GM03348 (cell line): ENCODE measurements at places on chromosomes 5 and 9.
A peak's percentile ranks its signal among the peaks of the same experiment; 100 is the strongest.

GRCh38 chr9:32486839-32487562, 39.0 kb downstream of the RIGI start:
- DNase-seq = no peak

DNA sequence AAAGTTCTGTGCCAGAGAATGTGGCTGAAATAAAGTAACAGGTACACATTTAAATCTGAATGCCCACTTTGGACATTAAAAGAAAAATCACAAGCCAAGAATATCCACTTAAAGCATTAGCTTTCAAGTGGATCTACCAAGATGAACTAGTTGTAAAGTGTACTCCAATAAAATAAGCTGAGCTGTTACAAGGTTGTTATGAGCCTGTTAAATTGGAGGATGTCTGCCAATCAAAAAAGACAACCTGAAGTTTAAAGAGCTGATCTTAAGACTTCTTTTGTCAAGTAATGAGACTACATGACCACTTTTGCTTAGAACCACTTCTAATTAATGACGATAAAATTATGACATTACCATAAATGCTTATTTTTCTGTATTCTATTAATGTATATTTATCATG, 2.4 kb downstream of the FAM200C start:
- DNase-seq = no peak

DNA sequence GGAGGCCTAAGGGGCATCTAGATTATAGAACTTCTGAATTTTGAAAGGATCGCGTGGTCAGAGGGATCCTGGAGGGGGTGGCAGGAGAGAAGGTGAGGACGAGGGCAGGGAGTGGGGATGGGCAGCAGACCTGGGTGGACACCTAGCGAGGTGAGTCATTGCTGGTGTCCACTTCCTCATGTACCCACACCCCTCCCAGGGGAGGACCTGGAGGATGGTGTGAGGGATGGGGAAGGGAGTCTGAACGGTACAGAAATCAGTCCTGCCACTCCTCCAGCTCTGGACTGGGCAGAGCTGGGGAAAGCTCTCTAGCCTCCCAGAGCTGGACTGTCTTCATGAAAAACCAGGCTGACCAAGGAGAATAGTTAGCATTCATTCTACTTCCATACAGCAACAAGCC, 46.9 kb downstream of the TMOD1 start:
- DNase-seq = no peak

DNA sequence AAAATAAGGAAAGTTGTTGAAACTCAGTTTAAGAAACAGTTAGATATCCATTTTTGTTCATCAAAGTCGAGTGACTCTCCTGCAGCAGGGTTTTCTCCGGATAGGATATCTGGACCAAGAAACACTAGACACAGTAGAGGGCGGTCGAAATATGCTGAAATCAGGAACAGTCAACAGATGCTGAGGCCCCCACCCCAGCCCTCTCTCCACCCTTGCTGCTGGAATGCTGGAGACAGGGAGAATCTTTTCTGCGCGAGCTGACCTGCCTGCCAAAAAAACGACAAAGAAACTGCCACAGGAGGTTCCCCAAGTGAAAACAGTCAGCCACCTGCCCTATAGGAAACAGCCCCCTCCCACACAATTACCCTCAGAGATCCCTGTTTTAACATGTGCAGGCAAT, 4.3 kb upstream of the IL13 start:
- DNase-seq = no peak

DNA sequence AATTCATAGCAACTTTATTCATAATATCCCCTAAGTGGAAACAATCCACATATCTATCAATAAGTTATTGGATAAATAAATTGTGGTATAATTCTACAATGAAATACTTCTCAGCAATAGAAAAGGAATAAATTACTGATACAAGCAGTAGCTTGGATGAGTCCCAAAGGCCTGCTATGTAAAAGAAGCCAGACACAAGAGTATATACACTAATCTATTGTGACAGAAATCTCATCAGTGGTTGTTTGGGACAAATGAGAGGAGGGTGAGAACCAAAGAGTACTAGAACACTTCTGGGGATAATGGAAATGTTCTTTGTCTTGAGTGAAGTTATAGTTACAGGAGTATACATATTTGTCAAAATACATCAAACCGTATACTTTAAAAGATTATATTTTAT, 119.3 kb downstream of the SNCAIP start:
- DNase-seq = no peak

- DNase-seq = no peak
Observed at GRCh38 chr9:116490321-116490720, 196.8 kb upstream of the TRIM32 start.

GRCh38 chr5:170121321-170121720, 15.6 kb downstream of the FOXI1 start:
- peak; percentile 41 for DNase-seq

- no peak for DNase-seq
Observed at GRCh38 chr5:137602721-137603273, 103.7 kb upstream of the SPOCK1 start.

DNA sequence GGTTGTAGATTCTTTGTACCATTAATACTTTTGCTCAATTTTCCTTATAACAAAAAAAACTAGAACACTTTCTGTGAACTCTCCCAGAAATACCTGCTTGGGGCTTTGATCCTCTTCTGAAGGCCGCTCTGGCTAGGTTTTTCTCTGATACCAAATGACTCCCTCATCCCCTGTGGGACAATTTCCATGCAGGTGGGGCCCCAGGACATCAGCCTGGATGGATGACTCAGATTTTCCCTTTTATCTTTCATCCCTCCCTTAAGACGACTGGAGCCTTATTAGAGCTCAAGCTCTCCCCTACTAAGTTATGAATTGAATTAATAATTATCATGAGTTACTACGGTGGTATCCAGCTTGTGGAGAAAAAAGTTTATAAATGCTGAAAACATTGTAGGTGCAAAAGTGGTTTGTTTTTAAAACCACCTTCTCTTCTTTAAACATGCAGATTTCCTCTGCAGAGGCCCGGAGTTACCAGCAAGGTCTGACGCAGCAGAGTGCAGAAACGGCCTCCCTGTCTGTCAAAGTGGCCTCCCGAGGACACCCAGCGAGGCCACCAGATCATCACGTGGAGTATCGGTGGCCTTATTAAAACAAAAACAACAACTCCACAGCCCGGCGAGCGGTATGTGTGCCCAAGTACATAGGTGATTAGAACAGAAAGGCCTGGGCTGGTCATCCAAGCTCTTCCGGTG, 50.8 kb upstream of the IRX4 start:
- DNase-seq = no peak

- no peak for DNase-seq
Observed at GRCh38 chr5:163362840-163363371, 74.5 kb upstream of the CCNG1 start.

GRCh38 chr5:11801061-11801460, 103.2 kb downstream of the CTNND2 start:
- no peak for DNase-seq

DNA sequence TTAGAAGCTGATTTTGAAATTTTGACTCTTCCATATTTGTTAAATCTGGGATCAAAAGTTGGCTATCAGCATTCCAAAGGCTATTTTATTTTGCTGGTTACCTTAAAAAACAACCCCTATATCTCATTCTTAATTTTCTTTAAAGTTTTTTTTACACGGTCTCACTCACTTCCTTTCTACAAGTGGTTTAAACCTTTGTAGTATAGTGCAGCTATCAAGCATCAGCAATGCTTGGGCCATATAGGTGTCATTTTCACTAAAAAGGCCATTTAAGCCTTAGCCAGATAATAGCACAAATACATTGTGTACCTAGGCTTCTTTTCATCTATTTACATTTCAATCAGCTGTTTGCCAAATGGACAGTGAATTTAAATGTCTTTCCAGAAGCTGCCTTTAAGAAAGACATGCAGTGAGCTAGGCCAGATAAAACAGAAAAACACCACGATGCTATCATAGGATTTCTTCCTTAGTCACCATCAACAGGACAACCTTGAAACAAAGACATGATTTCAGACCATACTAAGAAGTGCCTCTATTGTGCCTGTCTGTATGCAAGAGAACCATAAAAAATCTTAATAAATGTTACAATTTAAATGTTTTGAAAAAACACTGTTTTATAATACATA, 104.2 kb downstream of the RAPGEF6 start:
- DNase-seq = no peak

GRCh38 chr9:121910491-121911040, 182.5 kb downstream of the TTLL11 start:
- no peak for DNase-seq

GRCh38 chr5:54908774-54909525, 76.4 kb downstream of the ESM1 start:
- no peak for DNase-seq

DNA sequence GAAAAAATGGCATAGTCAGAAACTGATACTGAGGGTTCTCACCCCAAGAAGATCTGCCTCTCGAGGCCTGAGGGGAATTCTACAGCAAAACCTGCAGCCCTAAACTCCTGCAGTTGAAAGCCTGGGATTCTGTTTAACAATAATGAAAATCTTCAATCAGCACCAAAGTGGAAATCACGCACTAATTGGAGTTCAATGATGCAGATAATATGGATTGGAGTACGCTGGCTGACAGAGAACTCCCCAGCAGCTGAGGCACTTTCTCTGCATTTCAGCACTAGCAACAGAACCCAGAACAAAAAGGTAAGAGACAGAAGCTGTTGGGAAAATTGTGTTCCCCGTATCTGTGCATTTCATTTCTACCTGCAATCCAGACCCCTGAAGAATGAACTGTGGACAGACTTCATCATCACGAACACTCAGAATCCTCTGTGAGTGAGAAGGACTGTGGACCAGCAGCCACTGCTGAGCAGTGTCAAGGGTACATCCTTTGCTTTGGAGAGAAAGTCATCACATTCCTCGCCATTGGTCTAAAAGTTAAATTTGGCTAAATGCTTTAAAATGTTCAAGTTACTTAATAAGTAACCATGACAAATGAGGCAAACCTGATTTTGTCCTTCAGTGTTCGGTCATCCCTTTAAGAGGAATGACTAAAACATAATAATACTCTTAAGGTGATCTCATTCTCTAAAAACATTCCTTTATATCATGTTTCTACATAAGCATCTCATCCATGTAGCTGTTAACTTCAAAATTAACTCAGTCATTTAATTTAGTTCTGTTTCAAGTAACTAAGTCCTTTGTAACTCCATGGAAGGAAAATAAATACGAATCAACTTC, 126.1 kb downstream of the GAS1 start:
- no peak for DNase-seq

DNA sequence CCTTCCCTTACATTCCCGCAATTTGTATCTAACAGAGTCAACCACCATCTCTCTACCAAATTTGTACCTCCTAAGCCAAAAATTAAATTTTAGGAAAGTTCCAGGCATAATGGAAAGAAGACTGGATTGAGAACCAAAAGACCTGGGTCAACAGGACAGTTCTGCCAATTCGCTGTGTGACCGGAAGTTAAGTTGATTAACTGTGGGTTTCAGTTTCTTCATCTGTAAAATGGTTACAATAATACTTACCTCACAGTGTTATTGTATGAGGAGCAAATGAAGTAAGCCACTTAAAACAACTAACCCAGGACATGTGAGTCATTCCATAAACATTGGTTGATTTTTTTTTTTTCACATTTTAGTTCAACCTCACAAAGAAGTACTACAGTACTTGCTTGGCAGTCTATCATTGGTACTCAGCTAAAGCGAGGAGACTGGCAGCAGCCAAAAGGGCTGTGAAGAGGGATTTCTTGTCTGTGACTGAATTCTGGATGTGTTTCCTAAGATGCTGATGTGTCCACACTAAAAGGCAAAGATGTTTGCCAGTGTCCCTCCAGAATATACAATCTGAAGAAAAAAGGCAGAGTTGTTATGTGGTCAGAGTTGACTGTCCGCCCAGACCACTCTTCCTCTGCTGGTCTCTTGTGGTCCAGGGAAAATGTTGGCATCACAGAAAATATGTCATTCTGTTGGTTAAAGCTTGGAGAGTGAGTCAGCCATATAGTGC, 198.6 kb downstream of the TLE1 start:
- DNase-seq = peak; percentile 49

DNA sequence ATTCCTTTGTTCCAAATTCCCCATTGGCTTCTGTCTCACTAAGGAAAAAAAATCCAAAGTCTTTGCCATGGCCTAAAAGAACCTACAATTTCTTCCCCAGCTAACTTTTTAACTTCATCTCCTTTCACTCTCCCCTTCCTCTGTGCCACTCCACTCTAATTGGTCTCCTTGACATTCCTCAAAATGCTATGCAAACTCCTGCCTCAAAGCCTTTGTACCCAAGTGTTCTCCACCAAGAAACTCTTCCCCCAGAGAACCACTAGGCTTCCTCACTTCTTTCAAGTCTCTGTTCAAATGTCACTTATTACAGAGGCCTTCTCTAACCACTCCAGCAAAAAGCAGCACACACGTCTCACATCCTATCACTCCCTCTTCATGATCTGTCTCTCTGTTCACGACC, 91.6 kb upstream of the NR4A3 start:
- DNase-seq = no peak

DNA sequence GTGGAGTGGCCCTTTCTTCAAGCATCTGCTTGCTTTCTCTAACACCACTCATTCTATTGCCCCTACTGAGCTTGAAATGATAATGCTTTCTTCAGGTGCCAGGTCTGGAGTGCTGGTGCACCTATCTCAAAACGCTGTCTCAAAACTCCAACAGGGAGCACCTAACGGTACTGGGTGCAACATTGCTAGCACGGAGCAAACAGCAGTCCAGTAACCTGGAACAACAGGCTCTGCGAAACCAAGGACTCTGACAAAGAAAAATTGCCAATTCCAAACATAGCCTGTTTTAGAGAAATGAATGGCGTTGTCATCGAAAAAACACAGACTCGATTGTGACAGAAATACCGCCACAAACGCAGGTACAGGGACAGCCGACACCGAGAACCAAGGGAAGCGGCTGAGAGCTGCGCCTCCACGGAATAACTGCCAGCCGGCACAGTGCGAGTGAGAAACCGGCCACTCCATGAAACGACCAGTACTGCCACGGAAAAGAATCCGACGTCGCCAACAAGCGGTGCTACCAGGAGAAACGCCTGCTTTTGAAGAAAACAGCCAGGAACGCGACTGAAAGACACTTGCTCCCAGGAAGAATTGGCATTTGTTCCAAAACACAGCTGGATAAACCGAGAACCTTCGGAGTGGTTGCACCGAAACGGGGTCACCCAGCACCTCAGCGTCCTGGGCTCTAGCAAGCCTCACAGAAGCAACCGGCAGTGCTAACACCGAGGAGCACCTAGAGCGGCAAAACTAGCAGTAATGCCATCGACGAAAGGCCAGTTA, 3.1 kb downstream of the ANXA2R start:
- no peak for DNase-seq

DNA sequence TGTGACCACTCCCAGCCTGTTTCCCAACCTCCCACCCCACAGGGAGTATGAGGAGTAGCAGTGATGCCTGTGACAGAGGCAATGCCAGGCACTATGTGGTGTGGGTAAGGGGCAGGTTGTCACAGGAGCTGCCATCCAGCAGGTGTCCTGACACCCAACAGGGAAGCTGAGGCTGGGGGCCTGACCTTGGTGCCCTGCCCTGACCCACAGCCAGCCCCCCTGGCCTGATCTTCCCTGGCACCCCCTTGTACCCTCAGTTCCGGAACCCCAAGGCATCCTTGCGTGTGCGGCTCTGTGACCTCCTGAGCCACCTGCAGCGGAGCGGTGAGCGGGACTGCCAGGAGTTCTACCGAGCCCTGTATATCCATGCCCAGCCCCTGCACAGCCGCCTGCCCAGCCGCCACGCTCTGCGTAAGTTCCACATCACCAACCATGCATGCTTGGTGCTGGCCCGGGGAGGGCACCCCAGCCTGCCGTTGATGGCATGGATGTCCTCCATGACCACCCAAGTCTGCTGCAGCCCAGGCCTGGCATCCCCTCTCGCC, 14.4 kb downstream of the CARD19 start:
- no peak for DNase-seq

- DNase-seq = no peak
Observed at GRCh38 chr5:5155617-5156016, 15.5 kb downstream of the ADAMTS16 start.

GRCh38 chr9:126399789-126400188, 73.2 kb downstream of the MVB12B start:
- no peak for DNase-seq
